Endodermal cell (in vitro differentiated cells): ENCODE measurements at places on chromosomes 12 and 14.

DNA sequence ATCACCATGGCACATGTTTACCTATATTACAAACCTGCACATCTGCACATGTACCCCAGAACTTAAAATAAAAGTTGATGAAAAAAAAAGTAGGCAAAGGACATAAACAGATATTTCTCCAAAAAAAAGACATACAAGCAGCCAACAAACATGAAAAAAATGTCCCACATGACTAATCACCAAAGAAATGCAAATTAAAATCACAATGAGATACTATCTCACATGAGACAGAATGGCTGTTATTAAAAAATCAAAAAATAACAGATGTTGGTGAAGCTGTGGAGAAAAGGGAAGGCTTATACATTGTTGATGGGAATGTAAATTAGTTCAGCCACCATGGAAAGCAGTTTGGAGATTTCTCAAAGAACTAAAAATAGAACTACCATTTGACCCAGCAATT, 68.0 kb upstream of the FAR2 start:
- no peak for DNase-seq

DNA sequence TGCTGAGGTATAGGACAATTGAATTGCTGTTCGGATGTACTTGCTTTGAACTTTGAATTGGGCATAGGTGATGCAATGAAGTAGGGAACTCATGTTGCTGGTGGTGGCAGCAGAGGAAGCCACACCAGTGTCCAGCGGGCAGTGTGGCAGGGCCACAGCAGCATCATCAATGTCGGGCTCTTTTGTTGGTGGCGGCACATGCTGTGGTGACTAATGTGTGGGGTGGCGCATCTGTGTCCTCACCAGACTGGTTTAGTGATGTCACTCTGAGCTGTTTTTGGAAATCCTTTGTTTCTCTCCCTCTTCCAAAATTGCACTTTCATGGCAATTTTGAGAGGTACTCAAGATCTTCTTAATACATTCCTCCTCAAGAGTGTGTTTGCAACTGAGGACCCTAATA, 187.6 kb downstream of the ETNK1 start:
- DNase-seq = no peak

DNA sequence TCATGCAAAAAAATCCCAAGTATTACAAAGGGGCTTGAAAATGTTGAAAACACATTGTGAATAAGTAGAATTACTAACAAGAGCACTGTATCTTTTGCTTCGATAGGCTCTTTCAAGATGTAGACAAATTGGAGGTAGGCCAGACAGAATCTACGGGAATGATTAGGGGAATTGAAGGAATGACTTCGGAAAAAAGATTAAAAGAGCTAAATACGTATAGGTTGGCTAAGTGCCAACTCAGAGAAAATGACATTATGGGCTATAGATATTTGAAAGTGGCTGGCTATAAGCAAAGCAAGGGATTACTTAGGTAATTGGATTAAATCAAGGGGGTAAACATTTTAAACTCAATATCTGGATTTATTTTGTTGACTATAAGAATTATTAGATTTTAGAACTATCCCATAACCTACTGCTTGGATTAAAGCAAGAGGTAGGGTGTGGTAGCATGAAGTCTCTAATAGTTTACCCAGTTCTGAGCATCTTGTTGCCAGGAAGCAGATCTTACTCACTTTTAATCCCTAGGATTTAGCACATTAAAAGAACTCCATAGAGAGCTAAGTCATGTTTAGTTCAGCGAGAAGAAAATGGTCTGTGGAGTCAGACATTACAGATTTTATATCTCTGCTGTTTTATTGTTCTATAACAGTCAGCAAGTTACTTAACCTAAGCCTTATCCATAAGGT, 489.8 kb downstream of the DIO2 start:
- no peak for DNase-seq

- DNase-seq = no peak
Observed at GRCh38 chr12:1319212-1319611, 275.2 kb downstream of the FBXL14 start.

GRCh38 chr12:114767906-114768722, 84.1 kb upstream of the TBX3 start:
- no peak for DNase-seq

DNA sequence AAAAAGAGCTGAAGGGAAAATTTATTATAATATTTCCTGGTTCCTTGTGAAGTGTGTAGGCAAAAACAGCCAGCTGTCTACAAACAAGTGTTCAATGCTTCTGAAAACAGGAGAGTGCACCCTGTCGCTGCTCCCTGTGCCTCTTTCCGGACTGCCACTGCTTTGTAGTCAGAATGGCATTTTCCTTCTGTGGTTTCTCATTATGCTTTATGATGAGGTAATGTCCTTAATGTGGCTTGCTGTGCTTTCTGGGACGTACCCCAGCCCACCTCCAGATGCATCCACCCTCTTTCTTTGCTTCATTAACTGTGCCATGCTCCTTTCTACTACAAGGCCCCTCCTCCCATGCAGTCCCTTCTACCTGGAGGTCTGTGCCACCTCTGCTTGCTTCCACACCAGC, 148.1 kb downstream of the SYT1 start:
- no peak for DNase-seq

GRCh38 chr12:111616177-111616623, 17.1 kb upstream of the ATXN2 start:
- DNase-seq = no peak

DNA sequence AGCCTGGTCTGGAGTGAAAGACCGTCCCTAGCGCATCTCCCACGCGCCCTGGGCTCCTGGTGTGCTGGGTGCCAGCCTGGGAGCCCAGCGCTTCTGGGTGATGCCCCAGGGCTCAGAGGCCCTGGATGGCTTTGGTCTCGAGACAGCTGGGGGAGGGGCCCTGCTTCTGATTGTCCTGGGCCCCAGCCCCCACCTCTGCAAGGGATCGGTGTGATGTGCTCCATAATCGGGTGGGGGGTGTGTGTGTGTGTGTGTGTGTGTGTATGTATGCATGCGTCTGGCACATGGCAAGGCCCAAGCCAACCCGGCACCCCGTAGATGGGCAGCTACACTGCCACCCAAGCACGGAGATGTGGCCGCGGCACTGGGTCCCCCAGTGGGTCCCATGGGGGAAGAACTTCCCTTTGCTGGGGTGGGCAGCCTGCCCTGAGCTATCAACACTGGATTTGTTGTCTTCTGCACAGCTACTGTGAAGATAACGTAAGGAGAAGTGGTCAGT, 3.1 kb downstream of the ZBTB42 start:
- DNase-seq = no peak

- DNase-seq = peak; percentile 38
Observed at GRCh38 chr12:5379749-5380496, 52.0 kb upstream of the NTF3 start.

DNA sequence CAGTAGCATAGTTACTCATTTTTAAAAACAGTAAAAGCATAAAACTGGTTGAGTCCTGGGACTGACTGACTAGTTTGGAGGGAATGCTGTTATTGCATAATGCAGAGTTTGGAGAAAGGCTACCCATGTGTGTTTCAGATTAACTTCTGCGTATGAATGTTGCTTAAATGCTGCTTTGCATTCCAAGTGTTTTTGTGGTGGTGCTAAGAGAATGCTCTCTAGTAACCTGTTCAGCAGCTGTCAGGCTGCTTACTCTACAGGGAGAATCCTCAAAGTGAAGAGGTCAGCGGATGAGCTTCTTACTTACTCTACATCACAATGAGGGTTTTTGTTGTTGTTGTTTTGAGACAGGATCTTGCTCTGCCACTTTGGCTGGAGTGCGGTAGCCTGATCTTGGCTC, 4.3 kb downstream of the DLST start:
- peak; percentile 75 for DNase-seq

GRCh38 chr14:94391281-94391975, 3.0 kb upstream of the SERPINA1 start:
- peak; percentile 25 for DNase-seq

GRCh38 chr14:22748206-22748605, 18.3 kb upstream of the OXA1L start:
- DNase-seq = no peak
